SHP77 treated with DMSO at 0.1 percent for 48 hours (cell line): ENCODE measurements at places on chromosomes 7 and 10.

GRCh38 chr10:131021246-131021895 is 290.1 kb downstream of the TCERG1L start:
- no peak for DNase-seq

DNA sequence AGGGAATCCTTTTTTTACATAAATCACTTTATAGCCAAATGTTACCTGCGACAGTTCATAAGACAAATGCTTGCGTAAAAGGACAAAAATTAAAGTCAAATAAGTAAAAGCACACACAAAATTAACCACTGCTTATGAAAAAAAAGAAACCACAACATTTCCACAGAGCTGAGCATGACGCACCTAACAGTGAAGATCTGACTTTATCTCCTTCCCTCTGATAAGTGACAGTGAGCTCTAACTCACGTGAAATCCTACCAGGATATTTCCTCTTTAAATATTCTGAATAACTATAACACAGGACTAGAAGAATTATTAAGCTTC is 225.5 kb downstream of the SFMBT2 start:
- no peak for DNase-seq

GRCh38 chr7:100835903-100836811 is 8.8 kb upstream of the EPHB4 start:
- DNase-seq, result no peak

GRCh38 chr10:21509341-21510240 is 15.9 kb downstream of the SKIDA1 start:
- DNase-seq, result no peak

- no peak for DNase-seq
These were observed 86.9 kb downstream of the PROSER2 start for GRCh38 chr10:11910102-11910501.

- no peak for DNase-seq
These were observed 14.4 kb downstream of the WEE2 start for GRCh38 chr7:141722529-141722928.

DNA sequence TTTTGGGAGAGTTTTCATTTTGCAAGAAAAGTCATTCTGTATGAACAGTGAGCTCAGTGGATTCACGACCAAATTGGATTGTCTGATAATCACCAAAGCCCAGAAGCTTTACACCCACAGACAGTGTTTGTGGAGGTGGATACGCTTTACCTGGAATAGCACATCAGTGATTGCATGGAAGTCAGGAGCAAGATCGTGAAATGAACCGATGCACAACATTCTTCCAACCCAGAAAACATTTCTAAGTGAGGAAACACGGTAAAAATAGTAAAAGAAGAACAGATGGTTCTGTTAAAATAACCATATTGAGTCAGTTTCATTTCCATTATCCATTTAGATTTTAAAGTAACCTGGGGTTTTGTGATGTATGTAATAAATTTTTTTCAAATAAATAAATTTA is 478.2 kb upstream of the PFKP start:
- DNase-seq, result no peak
